ENCODE measurements at places on chromosomes 1 and 21. TPM values are rescaled to one million over a fixed set of nuclear protein-coding genes. Genes with fewer than 3 reads are reported as not detected.

CRP gene
- not detected for total RNA-seq

ATP5IF1 gene
- 114 TPM for total RNA-seq

CC2D1B gene
- total RNA-seq = 28.1 TPM

DCST1 gene
- total RNA-seq = not detected

GUCA2B gene
- total RNA-seq = not detected

MFSD2A gene
- total RNA-seq = 54.0 TPM

GRIK1 gene
- total RNA-seq = not detected

HSD3B1 gene
- total RNA-seq = not detected

TGFB2 gene
- 120 TPM for total RNA-seq

PTGFRN gene
- 143 TPM for total RNA-seq

GPR52 gene
- total RNA-seq = 3.2 TPM

FLVCR1 gene
- 9.2 TPM for total RNA-seq

TMEM61 gene
- total RNA-seq = 1.8 TPM

KRTAP21-1 gene
- total RNA-seq = not detected

COPA gene
- total RNA-seq = 155 TPM

BEND5 gene
- 1.5 TPM for total RNA-seq

TMIGD3 gene
- not detected for total RNA-seq

NBPF4 gene
- not detected for total RNA-seq

MYBPHL gene
- 0.99 TPM for total RNA-seq

PRDM16 gene
- not detected for total RNA-seq

GUCA2A gene
- not detected for total RNA-seq

LCE1B gene
- total RNA-seq = 1.1 TPM

RCAN3 gene
- total RNA-seq = 14.6 TPM

DIPK1A gene
- 16.2 TPM for total RNA-seq

All from mammary epithelial cell (primary cell).